ENCODE measurements at places on chromosomes 11 and 22. TPM values are rescaled to one million over a fixed set of nuclear protein-coding genes. Genes with fewer than 3 reads are reported as not detected.
A peak's percentile ranks its signal among the peaks of the same experiment; 100 is the strongest.

GRCh38 chr11:93939084-93939760, 81.9 kb upstream of the HEPHL1 start:
- peaks cover 34% of the 10 kb centered on the region for H3K27me3 ChIP-seq
- no peak overlapping the region for H3K4me3 ChIP-seq
- DNase-seq, result no peak
- no peak overlapping the region for H3K27ac ChIP-seq
- H3K4me1 ChIP-seq, result no peaks in the 10 kb centered on the region
- H3K36me3 ChIP-seq, result no peaks in the 10 kb centered on the region

DNA sequence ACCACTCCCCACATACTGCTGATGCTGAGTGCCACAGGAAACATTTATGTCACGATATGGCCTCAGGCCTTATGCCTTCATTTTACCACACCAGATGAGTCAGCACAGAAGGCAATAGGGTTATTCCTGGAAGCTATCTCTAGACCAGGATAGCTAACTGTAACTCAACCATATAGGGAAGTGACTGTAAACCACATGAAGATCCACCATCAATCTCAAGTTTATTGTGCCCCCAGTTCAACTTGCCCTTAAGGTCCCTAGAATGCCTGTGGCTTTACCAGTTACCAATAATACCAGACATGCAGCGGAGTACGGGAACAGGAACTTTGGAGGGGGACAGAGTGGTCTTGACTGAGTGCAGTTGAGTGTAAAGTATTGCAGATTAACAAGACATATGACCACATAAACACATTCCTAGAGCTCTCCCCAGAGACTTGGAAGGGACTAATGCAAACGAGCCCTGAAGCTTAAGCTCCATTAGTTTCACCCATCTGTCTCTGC, 180.9 kb downstream of the KIF18A start:
- H3K27me3 ChIP-seq, result no peaks in the 10 kb centered on the region
- no peaks in the 10 kb centered on the region for H3K4me1 ChIP-seq
- DNase-seq, result no peak
- no peaks in the 10 kb centered on the region for H3K36me3 ChIP-seq
- H3K27ac ChIP-seq, result no peak overlapping the region

DNA sequence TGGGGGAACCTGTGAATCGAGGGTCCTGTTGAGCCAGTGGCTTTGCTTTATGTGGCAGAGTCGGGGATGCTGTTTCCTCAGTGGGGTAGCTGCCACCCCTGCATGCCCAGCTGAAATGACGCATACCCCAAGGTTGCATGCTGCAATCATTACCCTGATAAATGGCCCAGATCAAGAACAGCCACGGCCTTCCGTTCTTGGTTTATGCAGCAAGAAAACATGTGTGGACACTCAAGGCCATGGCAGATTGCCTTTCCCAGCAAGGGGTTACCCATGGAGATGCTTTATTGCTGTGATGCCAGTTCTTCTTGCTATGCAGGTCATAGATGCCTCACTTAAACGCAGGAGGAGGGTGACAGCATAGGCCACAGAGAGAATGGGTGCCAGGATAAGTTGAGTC, 14.3 kb upstream of the SREBF2 start:
- no peak overlapping the region for H3K27ac ChIP-seq
- no peak for DNase-seq
- no peaks in the 10 kb centered on the region for H3K27me3 ChIP-seq
- H3K36me3 ChIP-seq, result peaks cover 13% of the 10 kb centered on the region

DNA sequence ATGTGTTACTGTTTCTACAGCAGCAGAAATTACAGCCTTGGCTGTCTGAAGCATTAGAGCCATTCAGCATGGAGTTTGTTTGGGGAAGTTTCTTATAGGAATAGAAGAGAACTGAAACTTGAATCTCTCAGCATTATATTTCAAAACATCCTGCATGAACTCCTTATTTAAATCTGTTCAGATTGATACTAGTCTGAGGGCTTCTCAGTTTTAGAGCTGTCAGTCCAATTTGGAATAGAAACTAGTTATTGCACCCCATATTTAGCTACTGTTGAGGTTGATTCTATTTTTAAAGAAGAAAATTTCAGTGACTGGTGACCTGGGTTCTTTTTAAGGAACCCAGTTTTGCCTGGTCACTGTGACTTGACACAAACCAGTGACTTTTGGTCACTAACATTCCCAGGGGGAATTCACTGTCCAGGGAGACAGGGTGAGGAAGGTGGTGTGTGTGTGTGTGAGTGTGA, 126.0 kb upstream of the TTC12 start:
- peaks cover 81% of the 10 kb centered on the region for H3K4me1 ChIP-seq
- H3K27me3 ChIP-seq, result no peaks in the 10 kb centered on the region
- DNase-seq, result no peak
- no peaks in the 10 kb centered on the region for H3K36me3 ChIP-seq
- no peak overlapping the region for H3K27ac ChIP-seq
- H3K4me3 ChIP-seq, result no peak overlapping the region

DNA sequence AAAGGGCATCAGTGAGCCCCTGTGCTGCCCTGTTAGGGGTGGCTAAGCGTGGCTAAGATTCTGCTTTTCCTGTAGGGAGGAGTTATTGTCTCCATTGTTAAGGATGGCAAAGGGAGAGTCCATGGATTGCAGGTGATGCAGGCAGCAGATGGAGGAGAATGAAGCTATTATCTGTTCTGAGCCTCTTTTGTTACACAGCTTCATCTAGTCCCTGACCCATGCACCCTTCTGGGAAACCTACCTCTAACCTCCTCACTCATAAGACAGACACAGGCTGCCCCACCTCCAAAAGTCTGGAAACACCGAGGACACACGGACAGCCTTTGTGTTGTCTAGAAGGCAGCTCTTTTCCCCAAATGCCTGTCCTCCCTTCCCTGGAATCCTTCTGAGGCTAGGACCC, 13.7 kb downstream of the SMIM38 start:
- no peak overlapping the region for H3K4me3 ChIP-seq
- no peaks in the 10 kb centered on the region for H3K27me3 ChIP-seq
- H3K36me3 ChIP-seq, result no peaks in the 10 kb centered on the region
- H3K4me1 ChIP-seq, result peaks cover 16% of the 10 kb centered on the region

DNA sequence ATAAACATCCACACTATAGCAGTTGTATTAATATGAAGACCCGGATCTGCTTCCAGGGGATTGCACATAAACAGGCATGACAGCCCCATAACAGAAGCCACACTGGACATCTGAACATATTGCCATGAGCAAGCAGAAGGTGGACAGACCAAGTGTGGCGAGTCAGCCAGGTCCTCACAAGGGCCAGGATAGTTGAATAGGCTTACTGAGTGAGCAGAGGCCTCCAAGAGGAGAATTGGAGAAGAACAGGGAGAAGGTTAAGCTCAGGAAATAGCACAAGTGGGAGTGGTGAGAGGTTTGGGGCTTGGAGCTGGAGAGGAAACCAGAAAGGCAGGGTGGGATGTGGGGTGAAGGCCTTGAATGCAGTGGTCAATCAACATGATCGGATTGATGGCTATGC, 10.8 kb downstream of the SLC35C1 start:
- no peak overlapping the region for H3K4me3 ChIP-seq
- peaks cover 18% of the 10 kb centered on the region for H3K36me3 ChIP-seq
- no peaks in the 10 kb centered on the region for H3K27me3 ChIP-seq
- H3K27ac ChIP-seq, result no peak overlapping the region
- no peak for DNase-seq
- no peaks in the 10 kb centered on the region for H3K4me1 ChIP-seq

DNA sequence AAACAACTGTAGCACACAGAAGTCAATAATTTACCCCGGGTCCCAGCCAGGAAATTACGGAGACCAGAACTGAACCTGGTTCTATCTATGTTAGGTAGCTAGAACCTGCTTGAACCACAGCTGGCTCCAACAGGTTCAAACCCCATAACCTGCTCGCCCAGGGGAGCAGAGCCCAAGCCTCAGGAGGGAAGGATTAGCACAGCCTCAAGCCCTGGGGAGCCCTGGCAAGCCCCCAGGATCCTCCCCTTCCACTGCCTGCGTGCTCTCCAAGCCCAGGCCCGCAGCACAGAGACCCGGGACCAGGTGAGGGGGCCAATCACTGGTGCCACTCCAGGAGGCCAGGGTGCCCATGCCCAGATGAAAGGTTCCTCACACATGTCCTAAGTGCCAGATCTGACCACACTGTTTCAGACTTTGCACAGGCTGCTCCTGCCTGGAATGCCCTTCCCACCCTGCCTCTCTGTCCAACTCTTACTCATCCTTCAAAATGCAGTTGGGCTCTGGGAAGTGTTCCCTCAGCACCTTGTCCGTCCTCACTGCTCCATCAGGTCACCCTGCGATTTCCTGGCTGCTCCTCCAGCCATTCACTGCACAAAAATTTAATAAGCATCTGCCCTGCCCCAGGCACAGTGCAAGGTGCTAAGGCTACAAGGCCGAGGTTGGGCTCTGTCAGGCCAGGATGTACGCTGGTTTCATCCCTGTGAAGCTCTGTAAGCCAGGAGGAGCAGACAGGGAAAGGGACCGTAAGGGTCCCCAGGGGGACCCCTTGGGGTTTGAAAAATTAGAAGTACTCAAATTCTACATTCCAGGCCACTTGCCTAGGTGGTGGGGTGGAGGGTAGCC, 32.2 kb downstream of the ARRB1 start:
- peaks cover 55% of the 10 kb centered on the region for H3K4me1 ChIP-seq
- DNase-seq, result no peak
- H3K4me3 ChIP-seq, result no peak overlapping the region
- H3K36me3 ChIP-seq, result no peaks in the 10 kb centered on the region
- peak overlapping the region; percentile 18 for H3K27ac ChIP-seq
- no peaks in the 10 kb centered on the region for H3K27me3 ChIP-seq

GRCh38 chr11:95344932-95345642, 114.1 kb upstream of the SESN3 start:
- DNase-seq, result no peak
- no peak overlapping the region for H3K4me3 ChIP-seq
- no peaks in the 10 kb centered on the region for H3K36me3 ChIP-seq
- H3K4me1 ChIP-seq, result peaks cover under 1% of the 10 kb centered on the region
- H3K27ac ChIP-seq, result no peak overlapping the region
- H3K27me3 ChIP-seq, result no peaks in the 10 kb centered on the region

DNA sequence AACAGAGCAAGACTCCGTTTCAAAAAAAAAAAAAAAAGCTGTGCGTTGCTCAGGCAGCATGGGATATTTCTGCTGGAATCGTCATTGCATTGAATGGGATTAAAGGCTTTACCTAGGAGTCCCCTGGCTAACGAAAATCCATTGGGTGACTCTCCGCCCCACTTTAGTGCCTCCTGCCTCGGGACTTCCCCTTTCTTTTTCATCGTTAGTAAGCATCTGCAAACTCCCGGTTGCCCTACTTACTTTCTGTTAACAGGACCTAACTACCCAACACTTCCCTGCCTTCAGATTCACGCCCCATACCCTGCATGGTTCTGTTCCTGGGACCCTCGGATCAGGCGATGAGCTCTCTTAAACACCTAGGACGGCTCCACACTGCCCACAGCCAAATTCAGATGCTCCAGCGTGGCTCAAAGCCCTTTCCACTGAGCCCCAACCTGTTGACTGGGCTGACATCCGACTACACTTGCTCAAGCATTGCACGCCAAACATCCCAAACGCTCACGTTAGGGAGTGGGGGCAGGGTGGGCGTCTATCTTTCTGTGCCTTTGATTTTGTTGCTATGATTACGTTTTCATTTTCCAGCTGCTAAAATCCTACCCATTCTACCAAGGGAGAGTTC, 143.8 kb downstream of the ST3GAL4 start:
- peaks cover 66% of the 10 kb centered on the region for H3K27me3 ChIP-seq
- no peak overlapping the region for H3K4me3 ChIP-seq
- H3K36me3 ChIP-seq, result no peaks in the 10 kb centered on the region
- no peak for DNase-seq
- no peak overlapping the region for H3K27ac ChIP-seq
- H3K4me1 ChIP-seq, result no peaks in the 10 kb centered on the region

- no peak overlapping the region for H3K4me3 ChIP-seq
- no peaks in the 10 kb centered on the region for H3K36me3 ChIP-seq
- H3K27ac ChIP-seq, result no peak overlapping the region
- peaks cover 14% of the 10 kb centered on the region for H3K27me3 ChIP-seq
- no peaks in the 10 kb centered on the region for H3K4me1 ChIP-seq
Observed at GRCh38 chr11:77250881-77251640, 50.4 kb downstream of the GDPD4 start.

GRCh38 chr22:39244136-39244495, 666 bp downstream of the PDGFB start:
- H3K4me3 ChIP-seq, result peak overlapping the region; percentile 82
- H3K36me3 ChIP-seq, result no peaks in the 10 kb centered on the region
- H3K4me1 ChIP-seq, result peaks cover 88% of the 10 kb centered on the region
- peak overlapping the region; percentile 97 for H3K27ac ChIP-seq

DNA sequence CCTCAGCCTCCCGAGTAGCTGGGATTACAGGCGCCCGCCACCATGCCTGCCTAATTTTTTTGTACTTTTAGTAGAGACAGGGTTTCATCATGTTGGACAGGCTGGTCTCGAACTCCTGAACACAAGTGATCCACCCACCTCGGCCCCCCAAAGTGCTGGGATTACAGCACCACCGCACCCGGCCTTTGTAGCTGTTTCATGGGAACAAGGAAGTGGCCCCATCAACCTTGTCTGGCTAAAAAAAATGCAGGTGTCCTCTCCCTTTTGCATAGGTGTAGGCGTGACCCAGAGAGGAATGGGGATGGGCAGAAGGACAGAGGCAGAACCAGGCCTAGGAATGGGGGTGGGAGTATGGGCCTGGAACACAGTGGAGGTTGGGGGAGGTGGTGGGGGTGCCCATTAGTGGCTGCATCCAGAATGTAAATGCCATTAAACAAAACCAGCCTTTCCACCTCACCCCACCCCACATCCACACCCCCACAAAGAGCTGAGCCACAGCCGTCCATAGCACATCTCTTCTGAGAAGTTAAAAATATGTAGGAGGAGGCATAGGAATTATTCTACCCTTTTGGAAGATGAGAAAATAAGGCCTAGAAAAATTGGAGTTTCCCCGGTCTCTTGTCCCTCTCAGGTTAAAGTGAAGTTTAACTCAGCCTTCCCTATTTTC, 22.8 kb upstream of the SCGB1A1 start:
- no peaks in the 10 kb centered on the region for H3K27me3 ChIP-seq
- H3K36me3 ChIP-seq, result no peaks in the 10 kb centered on the region
- no peak for DNase-seq
- no peak overlapping the region for H3K4me3 ChIP-seq

DNA sequence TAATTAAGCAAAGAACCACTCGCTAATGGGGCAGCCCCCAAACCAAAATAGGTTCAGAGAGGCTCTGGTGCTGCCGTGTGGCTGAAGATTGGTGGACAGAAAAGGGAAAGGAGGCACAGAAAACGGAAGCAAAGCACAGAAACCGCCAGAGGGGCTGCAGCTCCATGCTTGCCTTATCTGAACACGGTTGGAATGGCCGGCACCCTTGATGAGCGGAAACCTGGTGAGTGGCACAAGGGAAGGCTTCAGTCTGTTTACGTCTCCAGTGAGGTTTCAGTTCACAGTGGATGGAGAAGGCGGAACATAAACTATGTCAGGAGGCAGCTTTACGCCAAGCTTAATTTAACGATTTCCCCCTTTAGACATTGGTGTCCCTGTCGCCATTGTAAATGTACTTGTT, 5.2 kb upstream of the PRR33 start:
- no peaks in the 10 kb centered on the region for H3K27me3 ChIP-seq
- no peaks in the 10 kb centered on the region for H3K36me3 ChIP-seq
- DNase-seq, result no peak
- H3K4me1 ChIP-seq, result no peaks in the 10 kb centered on the region
- no peak overlapping the region for H3K4me3 ChIP-seq

- H3K36me3 ChIP-seq, result no peaks in the 10 kb centered on the region
- DNase-seq, result no peak
- H3K27ac ChIP-seq, result no peak overlapping the region
- H3K4me3 ChIP-seq, result no peak overlapping the region
- H3K4me1 ChIP-seq, result no peaks in the 10 kb centered on the region
Observed at GRCh38 chr11:78660471-78660870, 85.8 kb upstream of the NARS2 start.

DERL3 gene
- 2.0 TPM for total RNA-seq

MEN1 gene
- total RNA-seq, result 8.7 TPM

SYCE3 gene
- not detected for total RNA-seq

PTS gene
- total RNA-seq, result 27.0 TPM

C11orf65 gene
- total RNA-seq, result 0.36 TPM

MRGPRX3 gene
- not detected for total RNA-seq
